HS-5 (cell line): ENCODE measurements at places on chromosomes 11 and 22.

DNA sequence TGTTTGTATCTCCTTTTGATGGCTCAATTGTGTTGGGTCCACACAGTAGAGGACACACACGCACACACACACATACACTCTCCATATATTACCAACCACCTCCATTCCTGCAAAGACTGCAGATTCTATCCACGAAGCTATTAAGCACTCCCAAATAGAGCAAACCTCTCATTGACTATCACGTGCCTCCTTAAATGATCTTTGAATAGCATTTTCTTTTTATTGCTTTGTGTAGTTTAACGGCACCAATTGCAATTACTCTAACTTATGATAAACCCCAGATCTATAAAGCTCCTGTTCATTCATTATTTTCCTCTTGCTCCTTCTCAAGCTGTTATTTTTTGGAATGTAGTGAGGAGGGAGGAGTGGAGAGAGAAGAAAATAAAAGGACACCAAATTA is 204.7 kb downstream of the ST3GAL4 start:
- no peak for DNase-seq

DNA sequence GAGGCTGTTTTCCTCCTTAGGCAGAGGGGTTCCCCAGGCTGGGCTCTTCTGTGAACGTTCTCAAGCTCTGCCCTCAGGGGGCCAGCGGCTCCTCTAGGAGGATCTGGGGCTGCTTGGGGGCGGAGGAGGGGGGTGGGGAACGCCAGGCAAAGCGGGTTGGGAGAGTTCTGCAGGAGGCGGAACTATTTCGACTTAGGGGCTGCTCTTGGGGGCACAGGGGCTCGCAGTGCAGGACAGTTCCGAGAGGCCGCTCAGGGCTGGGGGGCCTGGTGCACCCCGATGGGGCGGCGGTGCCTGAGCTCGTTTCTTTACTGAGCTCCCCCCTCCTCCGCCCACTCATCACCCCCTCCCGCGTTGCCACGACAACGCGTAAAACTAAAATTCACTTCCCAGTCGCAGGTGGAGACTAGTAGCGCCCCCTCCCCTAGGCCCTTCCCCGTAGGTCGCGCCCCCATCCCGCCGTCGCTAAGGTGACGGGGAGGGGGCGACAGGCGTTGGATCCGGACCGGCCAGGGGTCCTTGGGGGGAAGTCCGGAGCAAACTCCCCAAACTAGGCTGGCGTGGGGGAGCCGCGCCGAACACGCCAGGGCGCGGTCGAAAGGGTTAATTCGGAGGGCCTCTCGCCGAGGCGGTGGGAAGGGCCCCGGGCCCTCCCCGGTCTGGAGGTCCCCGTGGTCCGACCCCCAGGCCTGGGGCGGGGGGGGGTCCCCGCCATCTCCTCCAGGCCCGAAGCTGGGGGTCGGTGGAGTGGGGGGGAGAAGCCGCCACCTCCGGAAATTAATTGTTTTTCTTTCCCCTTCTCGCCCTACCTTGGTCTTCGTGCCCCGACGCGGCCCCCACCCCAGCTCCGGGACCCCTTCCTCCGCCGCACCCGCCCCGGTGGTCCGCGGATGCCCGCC is 857 bp downstream of the SHANK3 start:
- DNase-seq = no peak

- no peak for DNase-seq
These were observed 12.4 kb upstream of the SORL1 start for GRCh38 chr11:121439759-121440158.

- no peak for DNase-seq
These were observed 412.3 kb downstream of the BRD1 start for GRCh38 chr22:49415151-49415951.

- DNase-seq = peak; percentile 57
These were observed 301.1 kb downstream of the BUD13 start for GRCh38 chr11:116471608-116472256.

DNA sequence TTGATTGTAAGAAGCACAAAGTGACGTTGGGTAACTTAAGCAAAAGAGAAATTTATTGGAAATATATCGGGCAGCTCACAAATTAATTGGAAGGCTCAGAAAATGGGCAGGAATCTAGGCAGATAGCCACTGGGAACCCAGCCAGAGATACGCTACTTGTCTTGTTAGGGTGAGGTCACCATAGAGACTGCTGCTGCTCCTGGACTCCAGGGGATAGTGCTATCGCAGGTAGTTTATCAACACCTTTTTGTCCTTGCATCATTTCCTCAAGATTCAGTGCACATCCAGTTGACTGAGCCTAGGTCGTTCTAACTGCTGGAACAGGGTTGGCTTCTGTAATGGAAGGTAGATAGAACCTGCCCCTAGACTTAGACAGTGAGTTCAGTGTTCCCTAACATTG is 19.6 kb downstream of the AMOTL1 start:
- DNase-seq = no peak

DNA sequence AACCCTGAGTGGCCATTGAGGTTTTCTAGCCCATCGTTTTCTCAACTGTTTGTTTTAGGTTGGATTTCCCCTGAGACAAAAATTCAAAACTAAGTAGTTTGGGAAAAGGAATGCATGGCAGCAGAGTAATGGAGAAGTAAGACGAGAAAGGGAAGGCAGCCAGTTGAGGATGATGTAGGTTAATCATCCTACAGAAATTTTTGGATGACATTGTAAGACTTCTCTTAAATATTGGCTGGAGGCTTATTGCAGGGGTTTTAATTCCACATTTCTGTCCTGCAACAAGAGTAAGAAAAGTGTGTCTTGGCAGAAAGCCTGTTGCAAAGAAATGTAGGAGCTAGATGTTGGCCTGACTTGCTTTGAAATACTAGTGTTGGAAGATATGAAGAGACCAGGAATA is 308.8 kb downstream of the LUZP2 start:
- no peak for DNase-seq

DNA sequence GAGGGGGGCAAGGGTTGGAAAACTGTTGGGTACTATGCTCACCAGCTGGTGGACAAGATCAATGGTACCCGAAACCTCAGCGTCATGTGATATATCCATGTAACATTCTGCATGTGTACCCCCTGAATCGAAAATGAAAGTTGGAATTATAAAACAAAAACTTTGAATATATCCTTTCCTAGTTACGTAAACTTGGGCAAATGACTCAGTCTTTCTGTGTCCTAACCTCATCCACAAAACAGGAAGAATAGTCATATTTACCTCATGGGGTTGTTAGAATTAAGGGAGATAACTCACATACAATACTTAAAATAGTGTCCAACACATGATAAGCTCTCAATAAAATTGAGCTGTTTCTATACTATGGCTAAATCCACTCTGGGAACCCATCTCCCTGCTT is 620.1 kb upstream of the KIRREL3 start:
- peak; percentile 33 for DNase-seq

GRCh38 chr11:12543596-12544415 is 130.4 kb upstream of the TEAD1 start:
- DNase-seq = no peak

- DNase-seq = no peak
These were observed 333.3 kb downstream of the TTC28 start for GRCh38 chr22:28346308-28346707.

GRCh38 chr22:40216041-40216756 is 38.5 kb downstream of the TNRC6B start:
- no peak for DNase-seq

DNA sequence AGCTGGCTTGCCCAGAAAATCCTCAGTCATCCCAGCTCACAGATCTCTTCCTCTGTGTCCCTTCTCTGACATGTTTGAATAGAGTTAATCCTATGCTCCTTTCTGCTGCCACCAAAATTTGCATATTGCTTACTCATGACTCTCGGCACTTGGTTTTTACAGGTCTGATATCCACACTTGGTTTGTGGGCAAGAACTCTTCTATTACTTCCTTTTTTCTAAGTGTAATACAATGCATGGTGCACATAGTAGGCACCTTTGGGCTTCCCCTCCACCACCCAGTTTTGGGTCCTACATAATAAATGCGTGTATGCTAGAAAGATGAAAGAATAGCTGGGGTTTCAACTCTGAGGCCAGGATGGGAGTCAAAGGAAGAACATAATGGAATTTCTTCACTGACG is 69.7 kb upstream of the GRK3 start:
- DNase-seq = no peak

DNA sequence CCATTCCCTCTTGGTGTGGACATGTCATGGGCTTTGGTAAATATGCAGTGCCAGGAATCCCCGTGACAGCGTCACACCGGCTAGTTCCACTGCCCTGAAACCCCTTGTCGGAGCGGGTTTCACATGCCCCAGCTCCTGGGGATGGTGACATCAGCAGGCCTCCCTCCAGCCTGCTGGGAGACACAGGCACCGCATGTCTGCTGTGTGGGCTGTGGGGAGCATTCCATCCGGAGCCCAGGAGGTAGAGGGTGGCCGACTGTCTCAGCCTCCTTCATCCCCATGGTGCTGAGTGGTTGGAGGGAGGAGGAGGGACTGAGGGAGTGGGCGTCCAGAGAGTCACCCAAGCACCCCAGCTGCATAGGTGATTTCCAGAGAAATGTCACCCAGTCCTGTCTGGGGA is 1161.1 kb downstream of the BRD1 start:
- no peak for DNase-seq

- DNase-seq = no peak
These were observed 183.0 kb downstream of the MAML2 start for GRCh38 chr11:96159968-96160367.

DNA sequence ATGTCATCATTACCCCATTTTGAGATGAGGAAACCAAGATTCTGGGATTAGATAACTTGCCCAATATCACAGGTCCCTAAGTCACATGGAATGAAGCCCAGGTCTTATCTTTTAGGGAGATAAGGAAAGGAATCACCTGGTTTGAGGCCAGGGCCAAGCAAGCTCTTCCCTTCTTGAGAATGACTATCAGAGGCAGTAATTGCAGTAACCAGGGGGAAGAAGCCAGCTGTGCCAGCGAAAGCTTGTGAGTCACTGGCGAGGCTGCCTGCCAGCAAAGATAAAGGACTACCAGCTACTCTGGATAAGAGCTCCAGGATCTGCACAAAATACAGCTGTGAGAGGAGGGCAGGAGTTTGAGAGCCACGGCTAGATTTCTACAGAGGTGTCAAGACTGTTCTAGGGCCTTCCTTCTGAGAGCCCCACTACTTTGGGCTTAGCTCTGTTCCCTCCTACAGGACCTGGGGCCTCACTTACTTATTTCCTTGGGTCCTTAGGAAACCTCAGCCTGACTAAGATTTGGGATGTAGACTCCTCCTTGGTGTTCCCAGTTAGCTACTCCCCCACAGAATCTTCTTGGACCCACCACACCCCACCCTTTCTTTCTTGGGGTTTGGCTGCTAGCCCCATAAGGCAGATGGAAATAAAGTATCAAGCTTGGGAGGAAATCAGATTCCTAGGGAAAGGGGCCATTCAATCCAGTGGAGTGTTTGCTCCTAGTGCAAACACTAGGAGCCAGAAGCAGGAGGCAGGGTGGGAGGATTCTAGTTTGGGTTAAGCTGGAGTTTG is 9.7 kb upstream of the CCKBR start:
- DNase-seq = peak; percentile 70
